ENCODE measurements at places on chromosomes 6 and 20.

- DNase-seq = peak; percentile 44
These were observed 19.0 kb downstream of the REM1 start for GRCh38 chr20:31494131-31494530.

DNA sequence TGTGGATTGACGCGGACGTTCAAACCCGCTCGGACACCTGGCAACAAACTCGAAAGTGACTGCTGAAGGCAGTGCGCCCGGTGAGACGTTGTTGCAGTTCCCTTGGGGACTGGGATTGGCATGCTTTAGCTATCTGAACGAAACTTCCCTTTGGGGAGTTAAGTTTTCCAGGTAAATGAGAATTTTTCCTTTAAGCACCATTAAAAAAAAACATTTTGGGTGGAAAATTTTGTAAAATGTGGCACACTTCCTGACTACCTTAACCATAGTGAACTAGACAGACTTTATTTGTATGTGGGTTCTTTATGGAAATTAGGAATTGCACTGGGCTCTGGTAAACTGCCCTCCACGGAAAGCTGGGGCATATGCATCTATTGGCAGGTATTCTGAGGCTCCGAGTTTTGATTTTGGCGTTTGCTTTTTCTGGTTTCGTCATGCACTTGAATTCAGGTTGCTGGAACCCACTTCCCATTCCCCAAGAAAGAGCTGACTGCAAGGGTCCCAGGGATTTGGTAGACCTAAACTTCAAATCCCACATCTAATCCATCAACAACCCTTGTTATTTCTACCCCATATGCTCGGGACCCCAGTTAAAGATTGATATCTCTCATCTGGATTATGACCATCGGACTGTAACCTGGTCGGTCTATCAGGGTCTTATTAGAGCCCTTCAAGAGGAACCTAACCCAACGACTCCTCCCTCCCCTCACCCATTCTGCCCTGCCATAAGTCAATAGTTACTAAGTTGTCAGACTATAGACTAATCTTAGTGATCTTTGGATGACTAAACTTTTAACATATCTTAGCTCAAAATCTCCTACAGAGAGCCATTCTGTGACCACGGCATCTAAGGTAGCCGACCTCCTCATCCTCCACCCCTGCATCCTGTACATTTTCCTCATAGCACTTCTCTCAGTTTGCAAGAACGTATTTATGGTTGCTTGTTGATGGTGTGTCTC lies 800 bp upstream of the DYNLT1 start:
- DNase-seq = no peak

GRCh38 chr6:14197118-14197517 lies 79.5 kb downstream of the CD83 start:
- no peak for DNase-seq

- DNase-seq = no peak
These were observed 31.6 kb downstream of the ADGRG6 start for GRCh38 chr6:142333431-142333830.

GRCh38 chr20:23091721-23092383 lies 5.7 kb upstream of the CD93 start:
- DNase-seq = no peak

GRCh38 chr20:4470375-4470774 lies 251.3 kb upstream of the PRND start:
- DNase-seq = peak; percentile 96

GRCh38 chr6:132063204-132063603 lies 112.0 kb upstream of the CCN2 start:
- DNase-seq = peak; percentile 68

DNA sequence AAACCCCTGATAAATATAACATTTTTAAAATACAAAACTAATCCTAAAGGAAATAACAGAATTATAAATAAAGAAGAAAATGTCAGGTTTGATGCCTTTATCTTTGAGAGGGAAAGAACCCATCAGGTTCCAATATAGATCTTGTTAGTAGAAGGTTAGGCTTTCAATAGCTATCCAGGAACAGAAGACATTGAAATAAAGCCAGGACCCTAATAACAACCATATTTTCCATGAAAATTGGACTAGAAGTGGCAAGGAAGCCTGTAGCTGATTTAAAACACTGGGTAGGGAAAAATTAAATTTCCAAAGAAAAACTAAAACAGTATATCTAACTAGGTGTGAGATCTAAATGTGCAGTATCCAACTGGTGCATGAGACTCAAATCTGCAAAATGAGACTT lies 185.2 kb upstream of the STXBP5 start:
- DNase-seq = no peak

- DNase-seq = no peak
These were observed 296 bp downstream of the DZANK1 start for GRCh38 chr20:18466574-18466893.
